Daoy (cell line): ENCODE measurements at places on chromosomes 2 and 18. TPM values are rescaled to one million over a fixed set of nuclear protein-coding genes. Genes with fewer than 3 reads are reported as not detected.

PIKFYVE gene
- total RNA-seq = 11.4 and 12.5 TPM in 2 replicates

SLC8A1 gene
- total RNA-seq = 5.3 and 9.0 TPM in 2 replicates

CHST9 gene
- 0.06 and 0.09 TPM in 2 replicates for total RNA-seq

ACVR1C gene
- 0.34 and 0.39 TPM in 2 replicates for total RNA-seq

TMEM178A gene
- total RNA-seq = 1.3 and 1.4 TPM in 2 replicates

CHRNG gene
- total RNA-seq = not detected in 2 replicates

MALL gene
- total RNA-seq = 0.34 TPM in 1 of 2 replicates, not detected in the other

C18orf63 gene
- not detected in 2 replicates for total RNA-seq

BOD1L2 gene
- total RNA-seq = not detected in 2 replicates

- no peak for DNase-seq
These were observed 77.4 kb upstream of the PPP1CB start for GRCh38 chr2:28674062-28674712.

DNA sequence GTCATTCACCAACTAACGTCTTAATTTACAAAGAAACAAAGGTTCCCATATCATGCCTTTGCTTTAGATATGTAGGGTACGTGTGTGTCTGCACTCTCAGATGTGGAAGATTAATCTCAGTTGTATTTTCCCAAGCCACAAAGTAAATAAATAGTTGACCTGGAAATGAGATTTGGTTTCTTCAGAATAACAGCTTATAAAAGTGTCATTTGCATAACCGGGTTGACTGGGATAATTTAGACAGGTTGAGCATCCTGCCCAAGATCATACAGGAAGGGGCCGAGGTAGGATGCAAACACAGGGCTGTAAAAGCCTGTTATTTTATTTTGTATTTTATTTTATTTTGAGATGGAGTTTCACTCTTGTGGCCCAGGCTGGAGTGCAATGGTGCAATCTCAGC lies 19.5 kb downstream of the ATG16L1 start:
- no peak for DNase-seq

GRCh38 chr2:634636-635388 lies 42.4 kb downstream of the TMEM18 start:
- DNase-seq = no peak

GRCh38 chr2:120765678-120766469 lies 30.2 kb downstream of the GLI2 start:
- peak; percentile 53 for DNase-seq

GRCh38 chr2:165891943-165892342 lies 61.6 kb downstream of the TTC21B start:
- no peak for DNase-seq

- no peak for DNase-seq
These were observed 2083.1 kb upstream of the PIK3C3 start for GRCh38 chr18:39871961-39872360.

DNA sequence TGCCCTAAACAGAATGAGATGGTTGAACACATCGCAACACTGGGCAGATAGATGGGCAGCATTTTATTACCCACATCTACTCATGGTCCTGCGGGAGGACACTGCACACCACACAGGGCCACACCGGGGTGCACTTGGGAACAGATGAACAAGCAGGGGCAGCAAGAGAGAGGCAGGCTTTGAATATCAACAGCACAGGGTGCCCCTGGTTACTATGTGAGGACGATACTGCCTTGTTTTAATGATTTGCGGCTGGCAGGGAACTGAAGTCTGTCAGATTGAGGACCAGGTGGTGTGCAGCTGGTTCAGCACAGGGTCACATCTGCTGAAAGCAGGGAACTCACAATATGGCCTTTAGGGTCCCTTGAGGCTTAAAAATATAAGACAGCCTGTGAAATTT lies 195.7 kb downstream of the PIEZO2 start:
- DNase-seq = no peak

- DNase-seq = no peak
These were observed 10.7 kb upstream of the GALNT3 start for GRCh38 chr2:165804719-165805118.

DNA sequence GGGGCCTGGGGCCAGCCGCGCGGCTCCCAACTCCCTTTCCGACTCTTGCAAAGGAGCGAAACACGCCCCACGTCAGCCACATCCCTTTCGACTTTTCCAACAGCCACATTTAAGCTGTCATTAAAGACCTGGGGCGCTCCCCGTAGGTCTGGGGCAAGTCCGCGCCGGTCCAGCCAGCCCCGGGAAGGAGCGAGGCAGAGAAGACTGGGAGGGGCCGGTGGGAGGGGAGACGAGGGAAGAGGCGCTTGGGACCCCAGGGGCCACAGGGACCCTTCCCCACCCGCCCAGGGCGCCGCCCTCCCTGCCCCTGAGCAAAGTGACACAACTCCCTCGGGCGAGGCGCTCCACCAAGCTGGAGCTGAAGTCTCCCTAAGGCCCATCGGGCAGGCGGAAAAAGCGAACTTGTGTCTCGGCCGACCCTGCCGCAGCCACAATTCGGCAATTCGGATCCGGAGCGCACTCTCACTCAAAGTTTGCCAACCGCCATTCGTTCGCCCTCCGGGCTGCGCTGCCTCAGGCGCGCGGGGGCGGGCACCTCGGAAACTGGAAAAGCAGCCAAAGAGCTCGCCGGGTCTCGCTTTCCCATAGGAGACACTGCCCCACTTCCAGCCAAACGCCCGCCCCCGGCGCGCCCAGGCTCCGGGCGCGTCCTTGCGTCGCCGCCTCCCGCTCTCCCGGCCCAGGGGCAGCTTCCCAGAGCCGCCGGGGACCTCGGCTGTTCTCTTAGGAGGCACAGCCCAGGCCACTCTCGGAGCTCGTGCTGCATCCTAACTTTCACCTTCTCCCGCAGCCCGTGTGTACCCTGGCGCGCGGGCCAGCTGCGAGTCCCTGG lies 1.1 kb upstream of the KCTD1 start:
- DNase-seq = peak; percentile 80

DNA sequence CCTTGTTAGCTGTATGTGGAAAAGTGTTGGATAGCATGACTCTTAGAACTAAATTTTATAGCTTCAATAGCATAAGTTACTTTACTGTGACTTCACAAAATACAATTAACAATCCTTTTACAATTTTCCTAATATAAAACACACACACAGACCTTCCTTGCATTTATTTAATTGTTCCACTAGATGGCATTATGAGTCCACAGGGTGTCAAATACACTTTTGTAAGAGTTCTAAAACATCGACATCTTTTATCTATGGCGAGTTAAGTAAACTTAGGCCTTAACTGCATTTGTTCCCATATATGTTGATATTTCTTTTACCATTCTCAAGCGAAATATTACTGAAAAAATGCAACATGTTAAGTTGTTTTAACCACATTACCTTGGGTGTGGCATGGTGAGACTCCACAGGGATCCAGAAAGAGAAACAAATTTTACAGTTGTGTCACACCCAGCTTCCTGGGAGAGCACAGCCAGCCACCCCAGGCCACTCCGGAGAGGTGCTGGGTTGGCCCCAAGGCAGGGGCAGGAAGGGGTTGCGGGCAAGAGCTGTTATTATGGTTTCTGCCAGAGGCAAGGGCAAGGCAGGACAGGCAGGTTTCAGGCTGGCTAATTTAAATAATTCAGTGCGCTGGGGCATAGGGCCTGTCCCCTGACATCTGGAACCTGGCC lies 312.4 kb upstream of the MC4R start:
- DNase-seq = peak; percentile 30

DNA sequence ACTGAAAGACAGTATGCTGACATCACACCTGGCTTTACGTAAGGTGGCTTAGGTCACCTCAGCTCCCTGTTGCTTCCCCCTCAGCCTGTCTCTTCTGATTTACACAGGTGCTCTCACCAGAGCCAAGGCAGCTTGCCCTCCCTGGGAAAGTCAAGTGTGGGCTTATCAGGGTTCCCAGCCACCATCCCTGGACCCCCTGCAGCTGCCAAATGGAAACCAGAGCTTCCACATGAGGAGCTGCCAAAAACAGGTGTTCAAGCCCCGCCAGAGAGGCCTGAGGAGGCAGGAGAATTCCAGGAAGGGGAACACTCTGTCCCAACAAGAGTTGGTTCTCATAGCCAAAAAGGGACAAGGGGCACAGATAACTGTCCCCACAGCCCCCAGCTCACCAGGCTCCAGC lies 266.7 kb downstream of the ATAD2B start:
- no peak for DNase-seq

DNA sequence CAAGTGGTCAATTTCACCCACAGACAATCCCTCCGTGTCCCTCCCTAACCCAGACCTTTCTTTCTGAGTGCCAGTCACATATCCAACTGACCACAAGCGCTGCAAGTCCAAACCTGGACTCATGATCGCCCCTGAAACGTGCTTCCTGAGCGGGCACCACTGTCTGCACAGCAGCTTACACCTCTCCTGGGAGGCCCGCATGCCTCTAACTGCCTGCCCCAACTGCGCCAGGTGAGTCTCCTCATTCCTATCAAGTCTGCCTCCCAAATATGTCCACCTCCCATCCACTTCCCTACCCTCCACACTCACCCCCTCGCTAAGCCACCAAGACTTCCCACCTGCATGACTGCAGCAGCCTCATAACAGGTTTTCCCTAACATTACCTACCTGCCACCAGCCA lies 33.4 kb downstream of the COL4A4 start:
- no peak for DNase-seq

DNA sequence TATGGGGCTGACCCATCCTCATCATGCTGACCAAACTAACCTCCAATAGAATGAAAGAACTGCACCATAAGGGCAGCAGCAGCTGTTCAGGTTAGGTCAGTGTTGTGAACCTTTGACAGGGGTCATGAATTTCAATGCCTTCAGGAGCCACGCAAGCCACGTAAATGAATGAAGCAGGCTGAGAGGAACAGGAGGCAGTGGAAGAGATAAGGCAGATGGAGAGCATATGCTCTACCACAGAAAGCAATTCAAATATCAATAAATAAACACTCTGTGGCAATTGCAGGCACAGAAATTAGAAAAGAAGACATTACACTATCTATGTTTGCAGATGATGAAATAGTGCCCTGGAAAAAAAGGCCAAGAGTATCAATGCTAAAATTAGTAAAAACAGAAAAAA lies 56.3 kb downstream of the SCG2 start:
- no peak for DNase-seq

GRCh38 chr2:680496-680895 lies 3.3 kb upstream of the TMEM18 start:
- no peak for DNase-seq

DNA sequence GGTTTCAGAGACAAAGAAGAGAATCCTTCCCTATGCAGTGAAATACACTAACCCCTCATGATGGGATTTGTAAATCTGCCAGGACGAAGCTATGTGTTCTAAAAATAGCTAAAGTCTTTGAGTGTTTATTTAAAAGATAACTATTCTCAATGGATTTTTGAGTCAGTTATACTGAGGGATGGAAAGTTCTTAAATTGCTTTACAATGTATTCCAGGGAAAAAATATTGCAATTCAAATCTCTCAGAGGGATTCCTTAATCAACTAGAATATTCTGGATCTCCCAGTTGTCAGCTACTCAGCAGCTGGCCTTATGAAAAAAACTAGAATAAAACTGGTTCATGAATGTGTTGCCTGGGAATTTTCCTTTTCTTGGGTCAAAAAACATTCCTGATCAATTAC lies 312.4 kb downstream of the PLCL1 start:
- no peak for DNase-seq

DNA sequence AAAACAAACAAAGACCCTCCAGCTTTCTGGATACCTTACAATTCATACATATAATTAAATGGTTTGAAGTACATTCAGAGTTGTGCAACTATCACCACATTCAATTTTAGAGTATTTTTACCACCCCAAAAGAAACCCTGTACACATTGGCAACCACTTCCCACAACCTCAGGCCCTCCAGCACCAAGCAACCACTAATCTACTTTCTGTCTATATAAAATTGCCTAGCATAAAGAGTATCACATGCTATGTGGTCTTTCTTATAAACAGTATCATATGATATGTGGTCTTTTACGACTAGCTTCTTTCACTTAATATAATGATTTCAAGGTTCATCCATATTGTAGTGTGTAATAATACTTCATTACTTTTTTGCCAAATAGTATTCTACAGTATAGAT lies 7.3 kb downstream of the IER3IP1 start:
- no peak for DNase-seq

- DNase-seq = peak; percentile 12
These were observed 63.5 kb upstream of the THOC1 start for GRCh38 chr18:331221-331821.

DNA sequence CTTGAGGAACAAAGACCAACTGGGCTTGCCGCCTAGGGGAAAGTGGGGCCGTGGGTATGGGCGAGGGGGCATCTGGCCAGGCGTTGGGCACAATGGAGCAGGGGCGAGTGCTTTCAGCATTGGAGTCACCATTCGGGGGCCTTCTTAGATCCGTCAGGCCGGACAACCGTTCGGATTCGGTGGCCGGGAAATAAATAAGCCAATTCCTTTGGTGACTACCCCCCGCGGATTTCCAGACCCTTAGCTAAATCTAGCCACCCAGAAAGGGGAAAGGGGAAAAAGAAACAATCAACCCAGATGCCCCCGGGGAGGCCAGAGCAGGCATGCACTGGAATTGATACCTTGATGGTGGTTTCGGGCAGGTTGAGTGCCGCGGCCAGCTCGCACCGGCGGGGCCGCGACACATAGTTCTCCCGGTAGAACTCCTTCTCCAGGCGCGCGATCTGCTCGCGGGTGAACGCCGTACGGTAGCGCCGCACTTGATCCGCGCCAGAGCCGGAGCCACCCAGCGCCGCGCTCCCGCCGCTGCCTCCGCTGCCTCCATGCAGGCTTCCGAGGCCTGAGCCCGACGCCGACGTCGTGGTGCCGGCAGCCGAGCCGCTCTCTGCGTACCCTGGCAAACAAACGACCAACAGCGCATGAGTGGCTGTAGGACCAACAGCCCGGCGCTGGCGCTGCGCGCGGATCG lies 1.8 kb downstream of the EVX2 start:
- no peak for DNase-seq

DNA sequence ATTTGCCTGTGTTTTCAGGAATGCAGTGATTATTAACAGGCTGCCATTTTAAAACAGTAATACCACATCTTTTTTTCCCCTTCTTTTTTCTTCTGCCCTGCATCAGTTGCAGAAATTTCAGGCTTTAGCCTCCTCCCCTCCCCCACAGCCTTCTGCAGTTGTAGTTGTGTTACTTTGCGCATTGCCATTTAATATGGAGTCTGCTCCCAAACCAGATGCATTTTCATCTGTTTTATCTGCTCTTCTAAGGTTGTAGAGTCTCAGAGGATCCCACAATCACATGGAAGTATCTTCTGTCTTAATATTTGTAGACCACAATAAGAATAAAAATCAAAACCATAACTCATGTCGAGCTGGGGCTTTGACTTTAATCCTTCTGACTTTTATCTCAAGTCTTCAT lies 3.8 kb downstream of the ASXL3 start:
- no peak for DNase-seq
